ENCODE measurements at places on chromosomes 4 and X.

GRCh38 chrX:37754516-37754915 is 25.3 kb upstream of the CYBB start:
- no peak for DNase-seq

DNA sequence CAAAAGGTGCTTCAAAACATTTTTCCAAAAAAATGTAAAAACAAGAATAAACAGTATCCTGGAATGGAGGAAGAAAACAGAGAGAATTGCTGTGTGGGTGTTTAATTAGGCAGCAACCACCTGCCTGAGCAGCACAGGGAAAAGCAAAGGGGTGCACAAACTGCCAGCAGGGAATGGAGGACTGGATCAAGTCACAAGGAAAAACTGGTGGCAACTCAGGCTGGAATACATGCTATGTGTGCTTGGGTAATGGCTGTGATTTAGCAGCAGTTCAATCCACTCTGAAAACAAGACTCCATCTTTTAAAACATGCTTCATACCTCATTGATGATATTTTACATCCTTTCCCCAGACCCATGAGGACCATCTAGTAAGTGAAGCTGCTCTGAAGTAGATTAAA is 179.5 kb downstream of the HS6ST2 start:
- no peak for DNase-seq

- DNase-seq = no peak
Observed at GRCh38 chrX:149572743-149573142, 14.5 kb downstream of the MAGEA9B start.

- DNase-seq = no peak
Observed at GRCh38 chr4:55336138-55337034, 9.7 kb upstream of the SRD5A3 start.

DNA sequence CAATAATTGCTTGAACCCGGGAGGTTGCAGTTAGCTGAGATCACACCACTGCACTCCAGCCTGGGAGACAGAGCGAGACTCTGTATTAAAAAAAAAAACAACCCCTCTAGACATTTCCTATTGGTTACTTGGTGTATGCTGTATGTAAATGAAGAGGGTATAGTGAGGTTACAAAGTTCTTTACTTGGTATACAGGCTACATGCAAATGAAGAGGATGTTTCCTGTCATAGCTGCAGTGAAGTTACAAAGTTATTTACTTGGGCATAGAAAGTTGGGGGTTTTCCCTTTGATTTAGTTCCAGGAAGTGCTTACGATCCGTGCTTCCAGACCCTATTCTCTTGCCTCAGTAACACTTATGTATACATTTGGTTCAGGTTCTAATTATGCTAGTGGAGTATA is 38.4 kb upstream of the CLNK start:
- no peak for DNase-seq

GRCh38 chr4:174707051-174707676 is 121.9 kb downstream of the GLRA3 start:
- no peak for DNase-seq

- no peak for DNase-seq
Observed at GRCh38 chr4:146271466-146271865, 57.1 kb downstream of the REELD1 start.

DNA sequence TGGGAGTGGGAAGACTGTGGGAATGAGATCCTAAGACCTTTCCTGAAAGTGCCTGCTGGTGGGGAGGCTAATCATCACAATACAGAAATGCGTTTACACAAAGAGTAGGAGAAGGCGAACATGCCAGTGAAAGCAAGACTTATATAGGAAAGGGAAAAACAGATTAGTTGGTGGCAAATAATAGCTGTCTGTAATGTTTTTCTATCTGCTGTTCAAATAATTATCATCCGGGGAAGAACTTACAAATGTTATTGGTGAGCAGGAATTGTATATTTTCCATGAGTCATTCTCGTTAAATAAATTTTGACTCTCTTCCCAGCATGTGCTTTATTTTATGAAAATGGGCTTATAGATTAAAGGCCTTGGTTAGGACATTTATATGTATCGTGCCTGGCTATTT is 196.5 kb downstream of the ARHGAP10 start:
- no peak for DNase-seq

GRCh38 chr4:121706595-121707021 is 9.8 kb upstream of the ANXA5 start:
- no peak for DNase-seq

DNA sequence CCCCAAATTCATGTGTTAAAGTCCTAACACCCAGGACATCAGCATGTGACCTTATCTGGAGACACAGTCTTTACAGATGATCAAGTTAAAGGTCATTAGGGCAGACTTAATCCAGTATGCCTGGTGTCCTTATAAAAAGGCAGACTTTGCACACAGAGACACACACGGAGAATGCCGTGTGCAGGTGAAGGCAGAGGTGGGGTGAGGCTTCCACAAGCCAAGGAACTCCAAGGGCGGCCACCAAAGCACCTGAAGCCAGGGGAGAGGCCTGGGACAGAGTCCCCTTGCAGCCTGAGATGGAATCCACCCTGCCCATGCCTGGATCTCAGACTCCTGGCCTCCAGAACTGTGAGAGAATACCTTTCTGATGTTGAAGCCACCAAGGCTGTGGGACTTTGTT is 26.1 kb upstream of the SORCS2 start:
- DNase-seq = no peak

GRCh38 chrX:109774706-109775105 is 41.6 kb upstream of the ACSL4 start:
- DNase-seq = no peak

- no peak for DNase-seq
Observed at GRCh38 chr4:172011196-172011595, 198.0 kb downstream of the GALNTL6 start.

GRCh38 chrX:57607295-57608187 is 15.7 kb downstream of the ZXDB start:
- no peak for DNase-seq

DNA sequence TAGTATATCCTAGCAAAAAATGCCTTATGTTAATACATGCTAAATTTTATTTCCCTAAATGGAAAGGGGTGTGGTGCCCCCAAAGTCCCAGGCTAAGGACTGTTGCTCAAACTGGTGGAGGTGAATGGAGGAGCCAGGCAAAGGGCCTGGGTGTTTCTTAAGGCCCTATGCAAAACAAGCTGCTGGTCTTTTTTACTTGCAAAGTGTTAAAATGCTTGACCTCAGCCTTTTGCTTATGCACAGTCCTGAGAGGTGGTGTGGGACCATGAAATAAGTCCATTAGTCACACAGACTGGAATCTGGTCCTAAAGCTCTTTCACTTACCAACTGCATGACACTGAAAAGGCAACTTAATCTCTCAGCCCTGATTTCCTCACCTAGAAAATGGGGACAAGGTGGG is 223.5 kb upstream of the MBNL3 start:
- no peak for DNase-seq

- no peak for DNase-seq
Observed at GRCh38 chr4:138235419-138235952, 6.7 kb downstream of the SLC7A11 start.

DNA sequence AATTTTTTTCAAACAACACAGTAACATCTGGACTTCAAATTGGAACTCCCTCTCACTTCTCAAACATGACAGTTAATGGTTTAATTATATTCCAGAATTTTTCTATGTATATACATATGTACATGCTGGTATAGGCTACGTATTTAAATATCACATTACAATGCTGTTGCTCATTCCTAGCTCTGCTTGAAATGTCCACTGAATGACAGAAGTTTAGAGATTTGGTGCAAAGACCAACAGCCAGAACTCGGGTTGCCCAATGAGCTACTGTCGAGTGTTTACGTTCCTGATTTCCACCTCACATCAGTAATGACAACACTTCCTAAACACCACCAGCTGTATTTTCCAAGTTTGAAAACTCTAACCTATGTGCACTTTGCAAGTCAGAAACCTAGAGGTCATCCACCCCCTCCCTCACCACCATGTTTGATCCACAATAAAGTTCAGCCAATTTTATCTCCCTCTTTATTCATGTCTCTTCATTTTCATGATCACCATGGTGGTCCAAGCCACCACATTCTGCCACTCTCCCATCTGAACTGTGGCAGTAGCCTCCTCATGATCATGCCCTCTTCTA is 49.3 kb upstream of the RPL34 start:
- no peak for DNase-seq

- DNase-seq = no peak
Observed at GRCh38 chrX:1355131-1356046, 18.8 kb downstream of the IL3RA start.

DNA sequence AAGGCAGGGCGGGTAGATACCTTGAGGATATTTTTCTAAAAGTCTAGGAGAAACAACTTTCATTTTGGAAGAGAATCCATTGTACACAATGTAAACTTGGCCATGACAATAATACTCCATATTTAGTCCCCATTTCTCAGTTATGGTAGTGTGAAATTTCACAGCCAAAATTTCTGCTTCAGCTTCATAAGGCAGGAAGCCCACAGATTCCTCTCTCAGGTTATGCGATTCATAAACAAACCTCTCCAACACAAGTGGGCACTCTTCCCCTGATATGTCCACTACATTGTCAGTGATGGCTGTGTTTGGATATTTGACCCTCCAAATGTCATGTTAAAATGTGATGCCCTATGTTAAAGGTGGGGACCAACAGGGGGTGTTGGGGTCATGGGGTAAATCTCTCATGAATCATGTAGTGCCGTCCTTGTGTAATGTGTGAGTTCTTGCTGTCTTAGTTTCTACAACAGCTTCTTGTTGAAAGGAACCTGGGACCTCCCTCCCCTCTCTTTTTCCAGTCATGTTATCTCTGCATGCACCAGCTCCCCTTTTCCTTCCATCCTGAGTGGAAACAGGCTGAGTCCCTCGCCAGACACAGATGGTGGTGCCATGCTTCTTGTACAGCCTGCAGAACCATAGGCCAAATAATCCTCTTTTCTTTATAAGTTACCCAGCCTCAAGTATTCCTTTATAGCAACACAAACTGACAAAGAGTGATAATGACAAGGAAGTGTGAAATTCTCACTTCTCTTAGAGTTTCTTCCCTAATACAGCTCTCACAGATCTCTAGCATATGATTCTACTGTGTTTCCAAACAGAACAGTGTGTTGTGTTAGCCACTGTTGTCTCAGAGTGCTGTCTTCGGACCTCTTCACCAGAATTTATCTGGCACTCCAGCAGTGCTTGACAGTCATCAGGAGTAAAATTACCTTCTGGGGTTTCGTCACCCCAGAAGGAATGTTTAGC is 598.4 kb upstream of the GNPDA2 start:
- DNase-seq = no peak

DNA sequence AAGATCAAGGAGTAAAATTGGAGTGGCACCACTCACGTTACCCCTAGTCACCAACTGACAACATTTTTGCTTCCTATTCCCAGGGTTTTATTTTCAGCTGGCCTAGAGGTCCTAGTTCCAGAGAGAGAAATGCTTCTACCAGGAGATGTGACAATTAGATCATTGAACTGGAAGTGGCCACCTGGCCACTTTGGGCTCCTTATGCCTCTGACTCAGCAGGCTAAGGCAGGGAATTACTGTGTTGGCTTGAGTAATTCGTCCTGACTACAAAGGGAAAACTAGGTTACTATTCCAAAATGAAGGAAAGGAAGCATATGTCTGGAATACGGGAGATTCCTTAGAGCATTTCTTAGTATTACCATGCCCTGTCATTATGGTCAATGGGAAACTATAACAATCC is 831.6 kb upstream of the NDST4 start:
- no peak for DNase-seq

GRCh38 chrX:109974906-109975655 is 27.8 kb upstream of the TMEM164 start:
- no peak for DNase-seq

DNA sequence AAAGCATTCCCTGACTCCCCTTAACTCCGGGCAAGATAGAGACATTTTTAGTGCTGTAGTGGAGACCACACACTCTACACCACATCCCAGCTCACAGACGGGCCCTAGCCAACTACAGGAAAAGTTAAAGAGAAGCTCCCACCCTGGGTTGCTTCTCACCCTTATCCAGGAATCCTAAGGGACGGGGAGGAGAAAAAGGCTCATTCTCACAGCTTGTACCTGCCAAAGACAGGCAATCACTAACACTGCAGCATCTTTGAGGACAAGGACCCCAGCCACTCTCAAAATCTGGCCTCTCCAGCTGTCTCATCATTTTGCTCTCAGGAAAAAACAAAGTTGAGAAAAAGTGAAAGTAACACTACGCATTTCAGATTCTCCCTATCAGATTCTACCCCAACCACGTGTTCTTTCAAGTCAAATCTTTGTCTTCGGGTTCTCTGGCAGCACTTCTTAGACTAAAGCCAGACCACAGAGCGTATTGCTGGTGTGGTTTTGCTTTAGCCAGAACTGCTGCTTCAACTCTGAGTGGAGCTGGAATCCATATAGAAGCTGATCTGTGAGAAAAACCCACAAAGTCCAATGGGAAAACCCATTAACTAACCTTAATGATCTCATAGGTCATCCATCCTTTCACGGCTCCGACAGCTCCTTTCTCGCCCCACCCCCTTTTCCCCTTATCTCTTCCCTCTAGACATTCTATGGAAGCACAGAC is 605.9 kb upstream of the DIPK2B start:
- no peak for DNase-seq

DNA sequence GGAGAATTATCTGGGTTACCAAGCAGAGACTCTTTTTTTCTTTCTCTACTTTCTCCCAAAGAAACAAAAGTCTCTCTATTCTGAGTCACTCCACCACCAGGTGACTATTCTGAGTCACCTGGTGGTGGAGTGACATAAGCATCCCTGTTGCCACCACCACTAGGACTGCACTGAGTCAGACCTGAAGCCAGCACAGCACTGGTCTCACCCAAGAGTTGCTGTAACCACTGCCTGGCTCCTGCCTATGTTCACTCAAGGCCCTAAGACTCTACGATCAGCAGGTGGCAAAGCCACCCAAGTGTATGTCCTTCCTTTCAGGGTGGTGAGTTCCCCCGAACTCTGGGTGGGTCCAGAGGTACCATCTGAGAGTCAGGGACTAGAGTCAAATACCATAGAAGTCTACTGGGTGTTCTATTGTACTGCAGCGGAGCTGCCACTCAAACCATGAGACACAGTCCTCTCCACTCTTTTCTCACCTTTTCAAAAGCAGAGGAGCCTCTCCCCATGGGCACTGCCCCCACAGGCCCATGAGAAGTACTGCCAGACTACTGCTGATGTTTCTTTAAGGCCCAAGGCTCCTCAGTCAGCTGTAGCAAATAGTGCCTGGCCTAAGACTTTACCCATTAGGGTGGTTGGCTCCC is 209.6 kb upstream of the IRS4 start:
- DNase-seq = no peak

GRCh38 chr4:53558065-53558801 is 33.1 kb downstream of the LNX1 start:
- no peak for DNase-seq

DNA sequence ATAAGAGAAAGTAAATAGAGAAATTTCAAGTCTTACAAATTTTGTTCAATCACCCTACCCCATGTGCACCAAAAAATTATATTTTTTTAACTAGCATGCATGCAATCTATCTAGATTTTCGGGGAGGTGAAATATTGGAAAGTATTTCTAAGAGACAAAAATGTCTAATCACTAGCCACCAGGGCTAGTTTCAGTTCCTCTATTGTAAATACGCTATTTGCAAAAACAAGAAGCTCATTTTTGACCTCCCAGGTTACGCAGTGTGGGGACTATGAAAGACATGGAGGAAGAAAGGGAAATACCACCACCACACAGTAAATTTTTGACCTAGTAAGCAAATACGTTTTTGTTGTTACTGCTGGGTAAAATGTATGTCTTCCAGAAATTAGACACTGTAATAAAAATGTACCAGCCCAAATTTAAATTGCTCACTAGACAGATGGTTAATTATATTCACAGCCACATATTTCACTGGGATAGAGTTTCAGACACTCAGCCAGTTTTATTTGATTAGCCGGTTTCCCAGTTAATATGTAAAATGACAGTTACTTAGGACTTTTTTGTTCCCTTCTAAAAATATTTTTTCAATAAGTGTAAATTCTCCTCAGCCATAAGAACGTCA is 2.2 kb downstream of the NEXMIF start:
- DNase-seq = no peak

Data from NCI-H1105 (cell line).